ENCODE measurements at places on chromosomes 5 and 9.

DNA sequence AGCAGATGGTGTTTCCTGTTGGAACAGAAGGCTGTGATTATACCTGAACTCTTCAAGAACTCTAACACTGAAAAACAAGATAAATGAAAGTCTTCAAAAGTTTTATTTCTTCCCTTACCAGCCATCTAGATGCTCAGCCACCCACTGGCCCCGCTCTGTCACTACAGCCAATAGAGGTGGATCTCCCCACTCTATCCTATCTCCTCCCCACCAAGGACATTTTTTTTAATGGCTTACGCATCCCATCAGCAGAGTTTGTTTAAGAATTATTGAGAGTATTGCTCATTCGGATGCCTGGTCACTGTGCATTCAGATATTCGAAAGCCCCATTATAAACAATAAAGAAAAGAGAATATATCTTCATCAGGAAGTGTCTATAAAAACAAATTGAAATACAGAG lies 159.4 kb downstream of the RASEF start:
- no peak for DNase-seq

DNA sequence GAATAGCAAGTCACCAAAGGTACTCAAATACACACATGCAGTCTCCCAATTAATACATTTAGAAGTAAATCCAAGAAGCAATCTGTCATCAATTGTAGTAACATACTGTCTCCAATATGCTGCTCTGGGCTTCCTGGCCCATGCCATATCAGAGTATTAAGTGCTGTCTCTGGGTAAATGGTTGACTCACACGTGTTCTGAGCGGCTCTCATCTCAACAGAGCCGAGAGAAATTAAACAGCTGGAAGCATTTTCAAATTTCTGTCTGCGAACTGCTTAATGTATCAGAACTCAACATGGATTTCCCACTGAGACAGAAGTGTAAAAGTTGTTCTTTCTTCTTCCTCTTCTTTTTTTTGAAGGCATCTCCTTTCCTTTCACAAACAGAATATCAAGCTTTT lies 247.3 kb upstream of the TAS2R1 start:
- no peak for DNase-seq

- peak; percentile 88 for DNase-seq
These were observed 35.9 kb downstream of the SPZ1 start for GRCh38 chr5:80355686-80356085.

DNA sequence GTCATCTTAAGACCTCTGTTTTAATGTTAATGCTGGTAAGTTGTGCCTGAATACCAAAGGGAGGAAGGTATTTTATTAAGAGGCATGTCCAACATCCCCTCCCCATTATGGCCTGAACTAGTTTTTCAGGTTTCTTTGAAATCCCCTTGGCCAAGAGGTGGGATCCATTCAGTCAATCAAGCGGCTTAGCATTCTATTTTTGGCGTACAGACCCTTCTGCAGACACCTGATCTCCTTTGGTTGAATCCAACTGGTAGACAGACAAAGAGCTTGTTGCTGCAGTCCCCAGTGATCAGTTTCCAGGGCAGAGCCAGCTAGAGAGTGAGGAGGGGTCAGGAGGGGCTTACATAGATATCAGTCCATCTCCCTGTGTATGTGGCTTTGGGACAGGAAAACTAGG lies 7.9 kb upstream of the KCNMB1 start:
- no peak for DNase-seq

GRCh38 chr5:175365866-175366265 lies 78.1 kb downstream of the DRD1 start:
- no peak for DNase-seq

- DNase-seq, result no peak
These were observed 82.1 kb downstream of the PIK3R1 start for GRCh38 chr5:68297656-68298055.

DNA sequence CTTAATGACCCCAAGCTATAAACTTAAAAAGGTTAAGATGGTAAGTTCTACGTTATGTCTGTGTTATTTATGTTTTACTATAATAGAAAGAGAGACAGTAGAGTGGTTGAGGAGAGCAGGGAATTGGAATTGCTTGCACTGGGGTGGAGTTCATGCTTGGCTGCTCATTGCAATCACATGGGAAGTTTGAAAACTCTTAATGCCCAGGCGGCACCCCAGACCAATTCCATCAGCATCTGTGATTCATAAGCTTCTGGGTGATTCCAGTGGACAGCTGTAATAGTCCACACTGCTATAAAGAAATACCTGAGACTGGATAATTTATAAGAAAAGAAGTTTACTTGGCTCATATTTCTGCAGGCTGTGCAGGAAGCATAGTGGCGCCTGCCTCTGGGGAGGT lies 323.9 kb upstream of the MSX2 start:
- DNase-seq, result no peak

DNA sequence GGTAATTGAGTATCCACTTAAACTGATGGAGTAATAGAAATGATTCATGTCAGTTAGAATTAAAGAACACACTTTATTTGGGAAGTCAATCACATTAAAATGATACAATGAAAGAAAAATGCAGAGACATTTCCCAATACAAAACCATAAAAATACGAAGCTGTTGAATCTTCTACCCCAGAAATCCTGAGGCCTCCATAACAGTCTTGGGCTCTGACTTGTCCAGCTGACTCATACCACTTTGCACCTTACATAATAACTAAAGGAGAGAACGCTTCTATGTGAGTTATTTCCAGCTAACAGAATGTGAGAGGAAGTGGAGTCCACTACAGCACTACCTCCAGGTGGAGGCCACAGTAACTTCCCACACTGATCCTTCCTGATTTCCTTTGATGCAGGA lies 305.0 kb downstream of the MRPS30 start:
- no peak for DNase-seq

GRCh38 chr5:131944702-131945550 lies 537 bp downstream of the MEIKIN start:
- peak; percentile 83 for DNase-seq

- DNase-seq, result no peak
These were observed 6.9 kb downstream of the RGMB start for GRCh38 chr5:98780390-98780789.

DNA sequence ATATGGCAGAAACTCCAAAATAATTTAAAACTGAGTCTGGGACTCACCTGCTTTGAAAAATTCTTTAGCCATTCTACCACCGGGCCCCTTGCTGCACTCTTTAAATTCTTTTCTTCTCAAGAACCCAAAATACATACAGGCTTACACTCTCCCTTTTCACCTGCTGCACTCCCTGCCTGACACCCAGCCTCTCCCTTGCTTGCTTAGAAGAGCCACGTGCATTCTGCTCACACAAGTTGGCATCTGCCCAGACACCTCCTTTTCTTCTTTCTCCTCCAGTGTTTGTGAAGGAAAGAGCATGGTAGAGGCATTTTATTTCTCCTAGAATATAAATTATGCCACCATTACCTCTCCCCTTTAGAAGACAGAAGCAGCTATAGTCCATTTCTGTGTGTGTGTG lies 39.0 kb upstream of the AOPEP start:
- DNase-seq, result no peak

GRCh38 chr9:114409103-114409780 lies 21.5 kb upstream of the AKNA start:
- DNase-seq, result peak; percentile 61

- DNase-seq, result no peak
These were observed 92.8 kb downstream of the CAMSAP1 start for GRCh38 chr9:135814421-135815095.

DNA sequence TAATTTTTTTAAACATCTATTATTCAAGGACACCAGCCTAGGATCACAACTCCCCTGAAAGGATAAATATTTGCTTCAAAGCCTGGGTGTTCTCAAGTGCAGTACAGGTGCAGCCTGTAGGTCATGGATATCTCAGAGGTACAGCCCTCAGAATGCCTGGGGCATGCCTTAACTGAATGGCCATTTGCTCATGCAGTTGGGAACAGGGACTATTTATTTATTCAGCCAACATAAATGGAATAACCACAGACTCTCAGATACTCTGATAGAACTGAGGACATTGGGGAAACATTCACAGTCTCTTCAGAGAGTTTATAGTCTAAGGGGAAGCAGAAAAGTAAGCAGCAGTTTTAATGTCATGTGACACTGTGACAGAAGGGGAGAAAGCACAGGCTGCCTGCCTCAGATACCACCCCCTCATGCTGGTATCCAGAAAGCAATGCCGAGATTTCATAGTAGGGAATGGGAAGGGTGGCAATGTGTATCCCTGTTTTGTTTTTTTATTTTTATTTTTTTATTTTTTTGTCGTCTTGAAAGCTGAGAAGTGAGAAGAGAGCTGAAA lies 112.6 kb downstream of the MACIR start:
- no peak for DNase-seq

- peak; percentile 6 for DNase-seq
These were observed 75.4 kb upstream of the SELENOP start for GRCh38 chr5:42887097-42887496.

- no peak for DNase-seq
These were observed 11.4 kb downstream of the VDAC1 start for GRCh38 chr5:133993185-133993936.

- no peak for DNase-seq
These were observed 486.7 kb downstream of the RAB3C start for GRCh38 chr5:59069438-59070079.

GRCh38 chr9:70578720-70579119 lies 164.3 kb upstream of the KLF9 start:
- peak; percentile 15 for DNase-seq

DNA sequence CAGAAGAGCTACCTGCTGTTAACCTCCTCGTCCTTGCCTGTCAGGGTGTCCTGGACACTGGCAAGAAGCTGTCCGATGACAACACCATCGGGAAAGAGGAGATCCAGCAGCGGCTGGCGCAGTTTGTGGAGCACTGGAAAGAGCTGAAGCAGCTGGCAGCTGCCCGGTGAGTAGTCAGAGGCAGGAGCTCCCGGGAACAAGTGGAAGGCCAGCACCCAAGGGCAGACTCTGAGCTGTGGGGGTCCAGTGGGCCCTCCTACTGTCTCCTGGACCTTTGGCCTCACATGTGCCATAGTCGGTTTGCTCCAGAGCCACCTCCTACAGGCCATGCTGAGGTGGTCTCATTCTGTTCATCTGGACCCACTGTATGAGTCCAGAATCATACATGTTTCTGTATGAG lies 38.7 kb downstream of the DYNC2I2 start:
- no peak for DNase-seq

DNA sequence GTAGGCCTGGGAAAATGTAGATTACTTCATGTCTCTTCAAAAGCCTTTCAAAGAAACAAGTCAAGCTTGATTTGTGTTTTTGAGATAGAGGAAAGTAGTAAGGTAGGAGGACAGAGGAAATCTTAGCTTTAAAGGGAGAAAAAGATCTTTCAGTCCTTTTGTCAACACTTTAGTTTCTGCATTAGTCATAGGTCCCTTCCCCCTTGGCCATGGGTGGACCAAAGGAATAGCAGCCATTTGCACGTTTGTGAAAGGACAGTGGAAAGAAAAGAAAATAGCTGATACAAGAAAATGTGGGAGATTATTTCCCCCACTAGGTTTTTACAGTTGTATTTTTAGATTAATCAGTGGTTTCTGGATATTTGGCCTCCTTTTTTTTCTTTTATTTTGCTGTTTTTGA lies 121.9 kb upstream of the GRHPR start:
- no peak for DNase-seq

- DNase-seq, result no peak
These were observed 393.1 kb downstream of the TAF11L14 start for GRCh38 chr5:18027241-18027867.

GRCh38 chr5:138972230-138972629 lies 97.1 kb upstream of the LRRTM2 start:
- DNase-seq, result no peak

DNA sequence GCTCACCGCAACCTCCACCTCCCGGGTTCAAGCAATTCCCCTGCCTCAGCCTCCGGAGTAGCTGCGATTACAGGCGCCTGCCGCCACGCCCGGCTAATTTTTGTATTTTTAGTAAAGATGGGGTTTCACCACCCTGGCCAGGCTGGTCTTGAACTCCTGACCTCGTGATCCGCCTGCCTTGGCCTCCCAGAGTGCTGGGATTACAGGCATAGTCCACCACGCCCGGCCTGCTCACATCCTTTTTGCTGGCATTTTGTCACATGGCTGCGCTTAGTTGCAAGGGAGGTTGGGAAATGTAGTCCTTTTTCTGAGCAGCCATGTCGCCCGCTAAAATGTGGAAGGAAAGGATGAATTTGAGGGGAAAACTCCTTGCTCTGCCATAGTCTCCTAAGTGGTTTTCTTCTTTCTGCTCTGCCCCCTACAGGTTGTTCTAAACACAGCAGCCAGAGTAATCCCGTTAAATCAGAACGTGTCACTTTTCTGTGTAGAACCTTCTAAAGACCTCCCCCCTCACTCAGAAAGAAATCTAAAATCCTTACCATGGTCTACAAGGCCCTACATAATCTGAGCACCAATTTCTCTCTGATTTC lies 57.8 kb upstream of the HSPA9 start:
- peak; percentile 94 for DNase-seq

- DNase-seq, result peak; percentile 20
These were observed 7.0 kb downstream of the IGFBPL1 start for GRCh38 chr9:38417003-38417945.

- no peak for DNase-seq
These were observed 2031.7 kb downstream of the EFNA5 start for GRCh38 chr5:105639068-105639467.

All from inflammatory macrophage treated with lipopolysaccharide for 4 hours (primary cell).